ENCODE measurements at places on chromosomes 7 and 10. TPM values are rescaled to one million over a fixed set of nuclear protein-coding genes. Genes with fewer than 3 reads are reported as not detected.

The RET gene
- not detected for total RNA-seq

The CFAP70 gene
- total RNA-seq: 0.11 TPM

The ZNF273 gene
- 4.5 TPM for total RNA-seq

The CACNA2D1 gene
- 8.3 TPM for total RNA-seq
